ENCODE measurements at places on chromosomes 12 and 14. TPM values are rescaled to one million over a fixed set of nuclear protein-coding genes. Genes with fewer than 3 reads are reported as not detected.

- ATAC-seq, result no peak
Observed at GRCh38 chr12:21939435-21939834, 1.8 kb downstream of the ABCC9 start.

Gene NDRG2
- 54.7 TPM for total RNA-seq

DNA sequence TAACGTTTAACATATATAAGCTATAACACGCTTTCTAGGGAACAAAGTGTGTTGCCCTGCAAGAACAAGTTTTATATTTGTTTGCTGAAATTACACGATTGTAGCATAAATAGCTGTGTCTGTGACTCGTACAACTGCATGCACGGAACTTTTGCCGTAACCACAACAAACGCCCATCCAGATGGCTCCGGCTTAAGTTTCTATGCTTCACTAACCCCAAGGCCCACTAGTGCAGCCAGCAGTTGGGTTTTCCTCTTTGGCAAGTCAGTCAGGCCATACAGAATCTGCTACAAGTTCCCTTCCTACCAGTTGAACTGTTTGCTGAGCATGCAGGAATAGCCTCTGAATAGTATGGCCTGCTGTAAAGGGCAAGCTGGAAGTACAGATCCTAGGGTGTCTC is 12.1 kb downstream of the CSRP2 start:
- no peak for ATAC-seq

Gene CLEC1B
- total RNA-seq, result not detected

DNA sequence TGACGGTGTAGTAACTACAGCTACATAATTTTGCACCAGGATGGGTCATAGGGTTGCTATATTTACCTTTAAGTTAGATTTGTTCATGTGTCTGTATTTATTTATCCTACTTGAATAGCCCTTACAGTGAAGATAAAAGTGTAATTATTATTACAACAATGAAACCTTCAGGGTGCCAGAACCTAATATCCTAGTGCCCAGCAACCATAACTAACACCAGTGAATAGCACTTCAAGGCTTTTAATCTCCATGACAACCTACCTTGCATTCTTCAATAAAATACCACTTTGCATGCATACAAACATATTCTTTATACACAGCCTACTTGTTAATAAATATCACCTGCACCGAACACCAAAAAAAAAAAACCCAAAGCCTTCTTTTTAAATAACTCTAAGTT is 58.7 kb upstream of the G2E3 start:
- no peak for ATAC-seq

- ATAC-seq, result no peak
Observed at GRCh38 chr12:89083491-89083890, 268.8 kb downstream of the DUSP6 start.

Gene ADCK1
- 4.3 TPM for total RNA-seq

GRCh38 chr14:23160924-23161522 is 22.4 kb downstream of the SLC7A8 start:
- peak; percentile 95 for ATAC-seq

DNA sequence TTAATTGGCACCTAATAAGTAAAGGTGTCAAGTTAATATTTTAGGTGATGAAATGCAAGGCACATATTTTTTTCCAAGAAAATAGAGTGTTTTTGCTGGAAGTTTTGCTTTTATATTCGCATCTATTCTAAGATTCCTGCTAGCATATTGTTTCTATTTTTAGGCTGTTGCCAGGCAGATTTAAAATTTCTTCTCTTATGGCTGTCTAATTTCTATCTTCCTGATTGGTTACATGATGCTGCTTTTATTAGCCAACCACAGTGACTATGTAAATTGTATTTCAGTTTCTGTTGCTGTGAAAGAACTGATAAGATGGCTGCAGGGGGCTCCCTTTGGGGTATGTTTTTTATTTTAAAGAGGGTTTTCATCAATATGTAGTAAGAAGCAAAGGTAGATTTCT is 42.7 kb downstream of the ATF7IP start:
- ATAC-seq, result no peak

Gene CIROP
- total RNA-seq, result not detected

GRCh38 chr12:97313471-97314190 is 149.0 kb upstream of the RMST start:
- ATAC-seq, result no peak

DNA sequence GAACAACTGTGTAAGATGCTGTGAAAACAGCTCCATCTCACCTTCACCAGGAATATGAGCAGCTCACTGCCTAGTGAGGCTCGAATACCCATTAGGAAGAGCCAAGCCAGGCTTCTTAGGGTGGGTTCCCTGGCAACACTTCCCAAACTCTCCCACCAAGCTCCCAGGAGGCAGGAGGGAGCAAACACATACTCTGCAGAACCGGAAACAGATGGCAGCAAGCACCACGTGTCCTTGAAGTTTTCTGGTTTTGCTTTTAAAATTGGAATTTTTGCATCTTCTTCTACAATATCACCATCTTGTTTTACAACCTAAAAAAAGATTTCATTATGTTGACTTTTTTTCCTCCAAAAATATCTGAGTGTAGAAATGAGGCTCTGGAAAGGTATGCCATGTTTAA is 186.7 kb downstream of the ZFP36L1 start:
- ATAC-seq, result no peak

Gene OR4E2
- total RNA-seq, result not detected

- peak; percentile 78 for ATAC-seq
Observed at GRCh38 chr14:55107766-55108554, 21.1 kb upstream of the LGALS3 start.

DNA sequence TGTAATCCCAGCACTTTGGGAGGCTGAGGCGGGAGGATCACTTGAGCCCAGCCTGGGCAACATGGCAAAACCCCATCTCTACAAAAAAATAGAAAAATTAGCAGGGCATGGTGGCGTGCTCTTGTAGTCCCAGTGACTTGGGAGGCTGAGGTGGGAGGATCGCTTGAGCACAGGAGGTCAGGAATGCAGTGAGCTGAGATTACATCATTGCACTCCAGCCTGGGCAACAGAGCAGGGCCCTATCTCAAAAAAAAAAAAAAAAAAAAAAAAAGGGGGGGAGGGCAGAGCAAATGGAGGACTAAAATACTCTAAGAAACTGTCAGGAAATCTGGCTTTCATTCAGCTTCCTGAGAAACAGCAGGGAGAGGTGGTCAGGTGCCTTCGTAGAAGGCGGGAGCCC is 31.7 kb upstream of the TSPAN9 start:
- no peak for ATAC-seq

- no peak for ATAC-seq
Observed at GRCh38 chr12:22700106-22700505, 75.1 kb downstream of the ETNK1 start.

Gene PARP11
- 6.9 TPM for total RNA-seq

Measured in esophagus mucosa (tissue), 1 donor.